ENCODE measurements at places on chromosomes 4 and X.

DNA sequence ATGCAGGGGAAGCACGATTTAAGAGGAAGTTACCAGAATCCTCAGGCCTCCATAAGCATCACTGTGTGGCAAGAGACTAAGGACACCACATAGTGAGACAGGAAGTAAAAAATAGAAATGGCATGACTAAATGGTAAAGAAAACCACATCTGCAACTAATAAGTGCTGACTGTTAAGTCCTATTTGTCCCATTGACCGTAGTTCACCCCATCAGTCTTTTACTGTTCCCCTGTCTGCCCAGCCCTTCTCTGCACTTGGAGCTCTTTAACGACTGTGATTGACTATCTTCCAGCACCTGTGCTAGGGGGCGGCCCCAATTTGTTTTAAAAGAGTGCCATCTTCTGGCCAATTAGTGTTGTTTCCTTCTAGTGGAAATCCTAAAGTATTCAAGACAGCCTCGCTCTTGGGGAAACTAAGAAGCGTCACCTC lies 94.2 kb downstream of the MAOA start:
- DNase-seq: peak; percentile 64

DNA sequence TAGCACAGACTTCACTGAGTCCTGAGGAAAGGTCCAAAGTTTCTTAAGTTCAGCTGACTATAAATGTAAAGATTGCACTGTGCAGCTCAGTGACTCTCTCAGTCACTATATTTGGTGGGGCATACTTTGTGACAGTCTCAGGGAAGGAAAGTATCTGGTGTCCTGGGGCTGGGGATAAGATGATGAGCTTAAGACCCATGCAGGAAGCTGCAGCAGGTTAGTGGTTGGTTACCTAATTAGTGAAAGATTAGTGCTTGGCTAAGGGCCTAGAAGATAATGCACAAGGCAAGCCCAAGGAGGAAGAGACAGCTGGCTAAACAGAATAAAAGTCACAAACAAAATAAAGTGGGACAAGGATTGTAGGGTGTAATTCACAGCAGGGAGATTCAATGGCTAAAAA lies 25.4 kb upstream of the SLITRK4 start:
- no peak for DNase-seq

DNA sequence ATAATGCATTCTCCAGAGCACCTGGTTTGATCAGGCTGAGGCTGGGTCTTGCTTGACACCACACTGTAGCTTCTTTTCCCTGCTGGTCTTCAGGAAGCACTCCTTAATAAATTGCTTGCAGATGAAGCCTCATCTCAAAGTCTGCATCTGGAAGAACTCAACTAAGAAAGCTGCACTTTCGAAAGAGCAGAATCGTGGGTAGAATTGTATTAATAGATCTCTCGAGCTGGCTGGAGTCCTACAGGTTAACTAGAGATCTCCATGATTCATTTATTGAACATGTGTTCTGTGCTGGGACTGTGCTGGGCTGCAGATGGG lies 152.7 kb downstream of the STK32B start:
- DNase-seq: peak; percentile 60

DNA sequence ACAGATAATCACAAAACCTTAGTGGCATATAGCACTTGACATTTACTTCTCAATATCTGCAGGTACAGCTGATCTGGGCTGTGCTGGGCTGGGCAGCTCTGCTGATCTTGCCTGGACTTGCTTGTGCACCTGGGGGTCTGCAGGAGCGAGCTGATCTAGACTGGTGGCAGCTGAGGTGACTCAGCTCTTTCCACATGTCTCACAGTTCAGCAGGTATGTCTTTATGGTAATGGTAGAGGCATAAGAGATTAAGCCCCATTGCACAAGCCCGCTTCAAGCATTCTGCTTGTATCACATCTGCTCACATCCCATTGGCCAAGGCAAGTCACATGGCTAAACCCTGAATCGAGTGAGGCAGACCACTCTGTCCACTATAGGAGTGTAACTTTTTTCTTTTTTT lies 506.7 kb downstream of the BCOR start:
- no peak for DNase-seq

GRCh38 chrX:81301877-81302276 lies 100.0 kb downstream of the SH3BGRL start:
- DNase-seq: no peak

DNA sequence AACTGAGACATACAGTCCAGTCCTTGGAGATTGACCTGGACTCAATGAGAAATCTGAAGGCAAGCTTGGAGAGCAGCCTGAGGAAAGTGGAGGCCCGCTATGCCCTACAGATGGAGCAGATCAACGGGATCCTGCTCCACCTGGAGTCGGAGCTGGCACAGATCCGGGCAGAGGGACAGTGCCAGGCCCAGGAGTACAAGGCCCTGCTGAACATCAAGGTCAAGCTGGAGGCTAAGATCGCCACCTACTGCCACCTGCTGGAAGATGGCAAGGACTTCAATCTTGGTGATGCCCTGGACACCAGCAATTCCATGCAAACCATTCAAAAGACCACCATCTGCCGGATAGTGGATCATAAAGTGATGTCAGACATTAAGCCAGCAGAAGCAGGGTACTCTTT lies 20.4 kb upstream of the FRMPD3 start:
- no peak for DNase-seq

GRCh38 chrX:21963731-21964405 lies 23.4 kb downstream of the SMS start:
- peak; percentile 61 for DNase-seq

DNA sequence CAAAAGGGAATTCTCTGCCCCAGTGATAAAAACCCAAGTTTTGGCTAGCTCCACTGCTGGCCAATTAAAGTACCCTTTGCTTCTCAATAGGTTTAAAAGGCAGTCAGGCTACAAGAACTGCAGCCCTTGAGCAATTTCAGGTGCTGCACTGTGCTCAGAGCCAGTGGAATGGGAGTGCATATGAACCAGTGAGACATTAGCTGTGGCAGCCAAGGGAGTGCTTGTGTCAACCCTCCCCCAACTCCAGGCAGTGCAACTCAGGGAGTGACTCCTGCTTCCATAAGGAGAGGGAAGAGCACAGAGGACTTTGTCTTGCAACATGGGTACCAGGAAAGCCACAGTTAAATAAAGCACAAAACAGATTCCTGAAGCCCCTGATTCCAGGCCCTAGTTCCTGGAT lies 61.6 kb upstream of the VAMP7 start:
- DNase-seq: no peak

DNA sequence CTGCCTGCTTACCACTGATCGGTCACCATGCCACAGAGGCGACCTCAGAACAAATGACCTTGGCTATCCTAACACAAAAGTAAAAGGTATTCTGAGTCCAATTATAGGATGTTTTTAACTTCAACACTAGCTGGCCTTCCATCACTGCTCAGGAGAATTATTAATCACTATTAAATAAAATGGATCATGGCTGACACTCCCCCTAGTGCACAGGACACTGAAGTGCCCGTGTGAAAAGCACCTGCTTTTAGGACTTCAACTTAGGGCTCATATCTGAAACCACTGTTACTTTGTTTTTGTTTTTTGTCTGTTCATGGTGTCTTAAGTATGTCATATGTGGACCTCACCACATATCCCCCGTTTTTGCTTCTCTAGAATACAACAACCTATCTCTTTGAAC lies 33.9 kb downstream of the STX18 start:
- no peak for DNase-seq

DNA sequence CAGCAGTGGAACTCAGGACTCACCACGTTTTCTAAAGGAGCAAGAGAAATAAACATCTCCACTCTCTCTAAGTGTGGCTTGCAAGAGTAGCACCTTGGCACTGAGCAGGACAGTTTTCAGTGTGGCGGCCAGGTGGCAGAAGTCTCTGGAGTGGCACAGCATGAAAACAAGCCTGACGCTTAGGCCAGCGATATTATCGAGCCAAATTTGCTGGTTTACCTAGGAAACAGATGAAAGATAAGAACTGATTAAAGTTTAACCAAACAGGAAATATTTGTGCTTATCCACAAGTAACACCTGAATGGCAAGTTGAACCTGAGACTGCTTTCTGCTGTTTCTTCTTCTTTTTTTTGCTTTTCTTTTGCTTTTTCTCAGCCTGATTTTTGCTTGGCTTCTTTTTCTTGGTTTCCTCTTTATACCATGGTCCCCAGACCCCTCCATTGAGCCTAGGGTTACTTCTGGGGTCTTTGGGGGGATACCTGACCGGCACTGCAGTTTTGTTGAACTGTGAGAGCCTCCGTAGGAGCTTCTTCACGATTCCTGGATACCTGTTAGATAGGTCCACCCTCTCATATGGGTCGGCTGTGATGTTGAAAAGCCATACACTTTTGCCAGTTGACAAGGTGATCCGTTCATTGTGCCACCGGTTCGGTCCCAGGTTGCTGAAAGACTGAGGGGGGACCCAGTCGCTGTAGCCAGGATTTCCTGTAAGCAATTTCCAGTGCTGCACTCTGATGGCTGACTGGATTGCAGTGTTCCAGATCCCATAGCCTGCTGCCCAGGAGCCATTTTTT lies 77.3 kb downstream of the ARSJ start:
- no peak for DNase-seq

GRCh38 chr4:79854856-79855502 lies 218.1 kb downstream of the ANTXR2 start:
- peak; percentile 31 for DNase-seq

- DNase-seq: no peak
These were observed 81.3 kb downstream of the ARHGAP24 start for GRCh38 chr4:85556283-85556682.

DNA sequence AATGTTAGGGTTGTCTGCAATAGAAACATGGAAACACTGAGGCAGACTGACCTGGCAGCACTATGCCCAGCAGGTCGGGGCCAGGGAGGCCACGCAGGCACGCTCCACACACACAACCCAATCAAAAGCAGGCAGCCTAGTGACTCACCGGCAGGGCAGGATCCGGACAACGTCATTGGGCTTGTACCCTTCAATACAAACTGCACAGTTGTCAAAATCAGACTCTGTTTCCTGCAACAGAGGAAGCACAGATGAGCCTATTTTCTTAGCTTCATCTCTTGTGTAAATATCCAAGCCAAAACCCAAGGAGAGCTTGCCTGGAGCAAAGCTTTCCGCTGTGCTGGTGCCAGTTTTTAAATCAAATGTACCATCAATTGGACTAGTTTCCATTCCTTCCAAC lies 185.8 kb downstream of the RNF150 start:
- no peak for DNase-seq

DNA sequence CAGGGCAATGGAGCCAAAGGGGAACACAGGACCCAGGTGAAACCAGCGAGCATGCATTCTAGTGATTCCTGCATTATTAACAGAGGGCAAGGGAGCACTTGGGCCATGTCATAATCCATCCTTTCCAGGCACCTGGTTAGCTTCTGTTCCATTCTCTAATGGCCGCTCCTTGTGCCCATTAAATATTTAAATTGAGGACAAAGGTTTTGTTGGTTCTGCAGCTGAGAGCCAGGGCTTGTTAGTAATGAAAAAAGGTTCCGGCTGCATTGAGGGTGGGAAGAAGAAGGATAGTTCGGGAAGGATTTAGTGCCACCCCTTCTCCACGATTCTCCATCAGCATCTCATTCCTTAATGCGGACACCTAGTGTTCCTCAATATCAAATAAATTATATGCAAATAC lies 13.6 kb downstream of the SOD3 start:
- no peak for DNase-seq

GRCh38 chr4:15605537-15605936 lies 49.6 kb downstream of the FBXL5 start:
- DNase-seq: no peak

- DNase-seq: peak; percentile 9
These were observed 35.8 kb downstream of the GPR82 start for GRCh38 chrX:41759817-41760216.

- DNase-seq: no peak
These were observed 128.4 kb downstream of the FHDC1 start for GRCh38 chr4:153064571-153064970.

DNA sequence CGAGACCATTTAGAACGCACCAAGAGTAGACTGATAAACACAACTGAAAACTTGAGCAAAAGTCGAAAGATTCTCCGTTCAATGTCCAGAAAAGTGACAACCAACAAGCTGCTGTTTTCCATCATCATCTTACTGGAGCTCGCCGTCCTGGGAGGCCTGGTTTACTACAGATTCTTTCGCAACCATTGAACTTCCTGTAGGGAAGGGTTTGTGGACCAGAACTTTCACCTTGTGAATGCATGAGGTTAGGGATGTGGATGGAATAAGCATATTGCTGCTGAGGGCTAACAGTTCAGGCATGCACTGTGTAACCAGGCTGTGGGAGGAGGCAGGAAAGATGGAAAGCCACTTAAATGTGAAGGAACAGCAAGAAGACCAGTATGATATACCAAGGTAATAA lies 20.9 kb upstream of the ING2 start:
- no peak for DNase-seq

DNA sequence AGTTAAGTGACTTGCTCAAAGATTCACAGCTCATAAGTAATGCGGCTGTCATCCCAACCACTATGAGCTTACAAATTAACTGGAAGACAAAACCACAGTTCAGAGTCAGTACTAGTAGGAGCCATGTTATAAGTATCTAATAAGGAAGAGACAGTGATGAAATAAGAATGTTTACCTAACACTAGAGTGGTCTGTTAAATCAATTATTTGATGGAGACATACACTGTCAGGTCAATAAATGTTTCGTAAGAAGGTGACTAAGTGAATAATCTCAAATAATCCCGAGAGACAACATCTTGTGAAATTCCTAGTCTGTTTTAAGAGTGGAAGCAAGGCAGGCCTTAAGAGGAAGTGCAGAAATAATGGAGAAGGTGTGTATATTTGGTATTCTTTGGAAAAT lies 25.8 kb upstream of the AMELX start:
- peak; percentile 36 for DNase-seq

GRCh38 chr4:102598086-102598761 lies 97.1 kb downstream of the NFKB1 start:
- no peak for DNase-seq

DNA sequence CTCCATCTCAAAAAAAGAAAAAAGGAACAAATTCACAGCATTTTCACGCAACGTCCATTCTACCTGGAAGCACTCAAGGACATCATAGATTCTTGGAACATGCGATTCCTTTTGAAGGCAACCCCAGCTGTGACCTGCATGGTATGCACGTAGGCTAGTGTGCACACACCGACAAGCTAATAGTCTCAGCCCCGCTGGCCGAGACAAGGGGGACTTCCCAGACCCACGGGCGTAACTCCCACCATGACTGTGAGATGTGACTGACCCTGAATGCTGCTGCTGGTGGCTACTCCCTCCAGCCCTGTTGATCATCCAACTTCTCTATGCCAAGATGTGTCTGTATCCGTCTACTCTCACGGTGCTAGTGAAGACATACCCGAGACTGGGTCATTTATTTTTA lies 78.3 kb downstream of the CRLF2 start:
- DNase-seq: no peak

DNA sequence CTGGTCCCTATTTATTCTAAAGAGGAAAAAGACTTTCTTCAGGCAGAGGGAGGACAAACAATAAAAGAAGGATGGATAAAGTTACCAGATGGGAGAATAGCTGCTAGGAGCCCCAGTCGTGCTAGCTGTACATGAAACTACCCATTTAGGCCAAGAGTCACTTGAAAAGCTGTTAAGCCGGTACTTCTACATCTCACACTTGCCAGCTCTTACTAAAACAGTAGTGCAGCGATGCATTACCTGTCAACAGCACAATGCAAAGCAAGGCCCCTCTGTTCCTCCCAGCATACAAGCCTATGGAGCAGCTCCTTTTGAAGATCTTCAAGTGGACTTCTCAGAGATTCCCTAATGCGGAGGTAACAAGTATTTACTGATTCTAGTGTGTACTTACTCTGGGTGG lies 1138.8 kb downstream of the ARAP2 start:
- no peak for DNase-seq

Data from fibroblast of skin of right quadriceps (primary cell).